ENCODE measurements at places on chromosomes 1 and 21.

- DNase-seq = no peak
Observed at GRCh38 chr1:235992868-235993267, 72.0 kb downstream of the NID1 start.

DNA sequence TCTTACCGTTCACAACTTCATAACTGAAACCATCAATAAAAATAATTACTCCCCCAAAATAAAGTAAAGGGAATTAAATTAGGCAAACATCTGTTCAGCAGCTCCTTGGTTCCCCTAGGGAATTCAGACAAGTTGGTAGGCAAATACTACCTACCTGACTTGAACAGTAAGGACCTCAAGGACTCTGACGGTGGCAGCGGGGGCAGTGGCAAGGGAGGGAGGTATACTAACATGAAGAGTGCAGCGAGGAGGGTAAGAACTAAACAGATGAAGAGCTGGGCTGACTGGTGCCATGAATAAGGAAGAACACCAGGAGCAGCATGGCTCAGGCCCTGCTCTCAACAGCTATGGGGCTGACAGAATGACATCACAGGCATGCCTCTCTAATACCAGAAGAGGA, 33.1 kb downstream of the MTOR start:
- no peak for DNase-seq

DNA sequence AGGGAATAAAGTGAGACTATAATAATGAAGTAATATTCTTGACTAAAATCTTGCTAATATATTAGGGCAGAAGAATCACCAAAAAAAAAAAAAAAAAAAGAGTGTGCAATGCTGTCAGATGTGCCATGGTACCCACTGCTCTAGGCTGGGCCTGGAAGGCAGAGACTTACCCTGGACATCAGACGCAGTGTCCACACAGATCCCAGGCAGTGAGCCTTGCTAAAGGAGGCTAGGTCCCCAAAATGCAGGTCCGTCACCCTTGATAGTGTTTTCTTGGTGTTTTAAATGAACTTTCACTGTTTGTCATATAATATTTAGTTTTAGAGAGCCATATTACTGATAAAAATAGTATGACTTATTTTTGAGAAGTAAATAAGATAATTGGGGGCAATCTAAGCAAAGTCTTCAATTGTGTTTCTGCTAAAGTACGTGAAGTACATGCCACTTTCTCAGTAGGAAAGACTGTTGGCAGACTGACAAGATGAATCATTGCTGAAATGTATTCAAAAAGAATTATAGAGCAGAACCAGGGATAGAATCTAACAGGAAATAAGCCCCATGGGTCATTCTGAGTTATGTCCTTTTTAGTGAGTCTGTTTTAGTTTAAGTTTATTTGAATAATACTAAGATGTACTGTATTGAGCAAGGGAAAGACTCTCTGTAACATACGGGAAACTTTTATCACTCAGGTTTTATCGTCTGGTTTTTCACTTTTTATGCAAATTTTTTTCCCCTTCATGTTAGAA, 74.6 kb upstream of the PDC start:
- DNase-seq = peak; percentile 73

DNA sequence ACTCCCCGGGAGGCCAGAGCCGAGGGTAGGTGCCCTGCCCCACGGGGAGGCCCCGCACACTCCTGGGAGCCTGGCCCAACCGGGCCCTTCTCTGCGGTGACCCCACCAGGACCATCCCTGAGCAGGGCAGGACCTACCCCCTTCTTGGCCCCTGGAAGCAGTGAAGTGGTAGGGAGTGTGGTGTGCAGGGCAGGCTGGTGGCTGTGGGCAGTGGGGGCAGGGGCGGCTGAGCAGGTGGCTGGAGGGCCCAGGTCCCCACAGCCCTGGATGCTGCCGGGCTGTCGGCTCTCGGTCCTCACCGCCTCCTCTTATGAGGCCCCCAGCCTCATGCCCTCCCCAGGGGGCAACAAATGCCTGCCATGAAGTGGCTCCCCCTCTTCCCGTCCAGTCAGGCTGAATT, 19.5 kb downstream of the PLCH2 start:
- DNase-seq = no peak

DNA sequence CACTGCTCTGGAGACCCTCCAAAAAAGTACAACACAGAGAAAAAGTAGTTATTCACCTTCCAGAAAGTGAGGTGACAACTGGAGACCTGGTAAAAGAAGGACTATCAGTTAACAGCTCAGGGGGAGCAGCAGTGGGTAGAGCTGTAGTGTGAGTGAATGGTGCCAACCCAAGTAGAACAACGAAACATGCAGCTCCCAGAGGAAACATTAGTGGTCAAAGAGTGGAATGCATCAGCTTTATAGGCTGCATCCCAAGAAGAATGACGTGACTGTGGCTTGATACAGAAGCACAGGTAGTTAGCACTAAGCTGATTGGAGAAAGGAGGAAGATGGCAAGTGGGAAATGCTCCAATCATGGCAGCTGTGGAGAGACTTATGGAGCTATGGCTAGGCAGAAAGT, 275.7 kb upstream of the CAMK1G start:
- DNase-seq = no peak

- DNase-seq = no peak
Observed at GRCh38 chr1:159076438-159077119, at the start of gene AIM2. TSS of gene AIM2 (minus strand) at chr1:159076766. CDS start at chr1:159073499, 3,267 bp downstream.

DNA sequence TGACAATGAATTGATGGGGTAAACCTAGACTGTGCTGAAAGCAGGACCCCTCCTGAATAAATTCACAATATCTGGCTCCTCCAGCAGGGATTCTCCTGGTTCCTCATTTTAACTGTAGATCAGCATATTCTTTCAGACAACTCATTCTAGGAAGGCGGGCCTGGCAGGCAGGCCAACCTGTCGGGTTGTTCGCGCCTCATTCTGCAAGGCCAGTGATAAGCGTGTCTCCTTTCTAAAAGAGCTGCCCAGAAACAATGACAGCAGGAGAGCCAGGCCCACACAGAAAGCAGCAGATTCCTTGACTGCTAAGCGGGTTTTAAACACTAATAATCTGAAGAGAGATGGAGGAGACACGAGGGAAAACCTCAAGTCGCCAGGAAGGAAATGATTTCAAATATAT, 70.0 kb downstream of the NTPCR start:
- no peak for DNase-seq

- no peak for DNase-seq
Observed at GRCh38 chr1:109482791-109483671, 674 bp upstream of the ATXN7L2 start.

- no peak for DNase-seq
Observed at GRCh38 chr1:19453741-19454201, 31.6 kb downstream of the CAPZB start.

DNA sequence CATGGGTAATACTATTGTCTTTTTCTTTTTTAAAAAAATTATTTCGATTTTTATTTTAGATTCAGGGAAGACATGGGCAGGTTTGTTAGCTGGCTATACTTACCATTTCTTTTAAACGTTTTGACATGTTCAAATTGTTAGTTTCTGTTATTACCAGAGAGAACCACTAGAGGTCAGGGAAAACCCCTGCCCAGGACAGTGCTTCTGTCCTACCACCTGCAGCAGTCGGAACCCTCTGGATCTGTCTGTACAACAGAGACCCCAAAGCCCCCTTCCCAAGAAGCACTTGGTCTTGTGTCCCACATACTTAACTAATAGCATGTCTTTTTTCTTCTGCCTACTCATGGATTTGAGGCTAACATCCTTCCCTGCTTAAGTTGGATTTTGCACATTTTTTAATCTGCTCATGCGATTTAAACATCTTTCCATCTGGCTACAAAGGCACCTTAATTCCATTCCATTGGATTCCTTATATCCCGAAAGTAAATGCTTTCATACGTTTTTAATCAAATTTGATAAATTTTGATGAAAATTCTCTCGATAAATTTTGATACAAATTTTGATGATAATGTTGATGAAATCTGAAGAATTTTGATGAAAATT, 10.0 kb upstream of the C1orf115 start:
- DNase-seq = peak; percentile 41

DNA sequence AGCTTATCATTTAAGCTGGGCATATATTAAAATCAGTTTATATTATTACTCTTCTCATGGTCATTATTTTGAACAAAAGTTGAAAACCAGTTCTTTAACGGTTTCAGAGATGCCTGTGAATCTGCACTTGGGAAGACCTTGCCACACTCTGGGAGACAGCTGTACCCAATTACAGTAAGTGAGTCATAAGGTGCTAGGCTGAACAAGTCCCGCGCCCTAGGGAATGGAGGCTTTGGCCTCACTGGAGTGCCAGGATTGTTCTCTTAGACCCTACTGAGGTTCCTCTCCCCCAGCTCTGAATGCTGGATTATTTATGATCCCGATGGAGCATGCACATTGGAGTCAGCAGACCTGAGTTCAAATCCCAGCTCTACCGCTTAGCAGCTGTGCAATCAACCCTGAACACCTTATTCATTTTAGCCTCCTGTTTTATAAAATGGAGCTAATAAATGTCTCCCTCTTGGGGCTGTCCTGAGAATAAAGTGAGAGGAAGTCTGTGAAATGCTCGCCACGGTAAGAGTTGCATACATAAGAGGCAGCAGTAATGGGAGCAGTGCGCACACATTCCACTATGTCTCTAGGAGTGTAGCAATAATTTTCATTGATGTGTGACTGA, 266.2 kb downstream of the FOXD2 start:
- peak; percentile 36 for DNase-seq

DNA sequence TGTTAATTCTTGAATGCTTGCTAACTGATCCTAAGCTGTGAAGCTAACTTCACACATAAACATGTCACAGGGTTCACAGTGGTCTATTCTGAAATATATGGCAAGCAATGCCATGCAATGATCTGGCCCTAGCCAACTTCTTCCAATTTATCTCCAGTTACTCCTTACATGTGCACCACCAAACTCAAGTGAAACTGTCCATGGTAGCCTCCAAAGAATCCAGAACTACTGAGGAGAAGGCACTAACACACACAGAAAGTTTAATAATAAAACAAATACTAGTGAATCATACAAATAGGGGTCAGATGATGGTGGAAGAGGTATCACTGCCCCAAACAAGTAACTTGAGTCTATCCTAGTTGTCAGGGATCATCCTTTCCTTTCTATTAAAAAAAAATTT, 172.6 kb upstream of the RAB4A start:
- DNase-seq = no peak

DNA sequence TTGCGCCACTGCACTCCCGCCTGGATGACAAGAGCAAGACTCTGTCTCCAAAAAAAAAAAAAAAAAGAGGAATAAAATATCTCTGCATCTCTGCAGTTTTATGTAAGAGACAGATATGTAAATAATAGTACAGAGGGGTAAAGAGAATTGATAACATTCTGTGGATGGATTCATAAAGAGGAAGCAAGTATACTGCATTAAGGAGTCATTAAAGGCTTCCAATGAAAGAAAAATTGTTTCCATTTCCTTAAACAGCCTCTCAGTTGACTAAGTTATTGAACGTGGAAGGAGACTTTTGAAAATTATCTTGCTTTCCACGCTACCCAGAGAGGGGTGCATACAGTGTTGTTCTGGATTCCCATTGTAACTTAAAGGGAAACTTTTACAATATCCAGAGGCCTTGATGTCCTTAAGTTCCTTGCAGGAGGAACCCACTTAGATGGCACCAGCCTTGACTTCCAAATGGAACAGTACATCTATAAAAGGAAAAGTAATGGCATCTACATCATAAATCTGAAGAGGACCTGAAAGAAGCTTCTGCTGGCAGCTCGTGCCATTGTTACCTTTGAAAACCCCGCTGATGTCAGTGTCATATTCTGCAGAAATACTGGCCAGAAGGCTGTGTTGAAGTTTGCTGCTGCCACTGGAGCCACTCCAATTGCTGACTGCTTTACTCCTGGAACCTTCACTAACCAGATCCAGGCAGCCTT, 13.8 kb downstream of the CEP350 start:
- no peak for DNase-seq

- no peak for DNase-seq
Observed at GRCh38 chr1:206998816-206999215, 28.6 kb upstream of the FCAMR start.

GRCh38 chr1:176837708-176838107, 326.8 kb downstream of the ASTN1 start:
- no peak for DNase-seq

DNA sequence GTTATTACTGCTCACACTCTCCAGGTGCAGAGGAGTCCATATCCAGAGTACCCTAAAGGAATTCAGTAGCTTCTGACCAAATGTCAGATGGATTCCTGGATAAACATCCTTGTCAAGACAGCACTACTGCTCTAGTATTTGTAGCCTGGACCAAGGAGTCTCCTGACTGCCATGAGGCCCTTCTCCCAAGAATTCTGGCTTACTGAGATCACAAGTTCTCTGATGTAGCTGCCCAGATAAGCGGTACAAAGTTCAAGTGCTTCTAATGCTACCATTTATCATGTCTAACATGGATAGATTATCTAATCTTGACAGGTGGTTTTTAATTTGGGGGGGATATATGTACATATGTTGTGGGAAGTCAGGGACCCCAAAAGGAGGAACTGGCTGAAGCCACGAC, 196.6 kb upstream of the HMCN1 start:
- no peak for DNase-seq

- DNase-seq = no peak
Observed at GRCh38 chr1:224735159-224735558, 119.0 kb downstream of the CNIH3 start.

DNA sequence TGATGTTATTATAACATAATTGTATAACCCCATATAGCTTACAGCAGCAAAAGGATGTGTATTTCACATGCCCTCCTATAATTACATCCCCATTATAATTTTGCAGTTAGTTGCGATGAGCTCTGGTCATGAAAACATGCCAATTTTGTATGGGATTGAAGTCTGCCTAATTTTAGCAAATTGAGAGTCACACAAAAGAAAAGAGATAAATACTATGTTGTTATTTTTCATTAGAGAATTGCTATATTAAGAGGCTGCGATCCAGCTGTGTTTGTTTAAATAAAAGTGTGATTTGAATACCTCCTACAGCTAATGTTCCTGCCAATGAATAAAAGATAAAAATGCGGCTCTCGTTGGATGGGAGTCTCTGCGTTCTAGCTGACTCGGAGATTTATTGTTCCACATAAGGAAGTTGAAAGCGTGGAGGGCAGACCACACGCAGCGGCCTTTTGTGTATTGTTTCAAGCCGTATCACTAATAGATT, 461.0 kb upstream of the NFIA start:
- DNase-seq = no peak

GRCh38 chr1:99185196-99185595, 79.1 kb upstream of the PLPPR4 start:
- no peak for DNase-seq

DNA sequence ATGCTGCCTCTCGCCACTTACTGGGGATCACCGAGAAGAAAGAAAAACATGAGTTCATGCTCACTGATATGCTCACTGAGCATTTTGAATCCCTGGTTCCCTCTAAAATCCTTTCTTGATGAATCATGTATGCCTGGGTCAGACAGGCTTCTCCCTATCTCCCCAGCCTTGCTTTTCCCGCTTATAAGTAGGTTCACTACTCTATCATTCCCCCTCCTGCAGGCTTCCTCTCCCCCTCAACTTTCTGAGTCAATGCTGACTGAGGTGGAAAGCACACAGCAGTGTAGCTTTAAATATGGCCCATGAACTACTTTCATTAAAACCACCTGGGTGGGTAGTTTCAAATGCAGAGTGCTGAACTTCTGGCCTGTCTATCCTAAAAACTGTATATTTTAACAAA, 41.7 kb downstream of the FMO4 start:
- no peak for DNase-seq
